ENCODE measurements at places on chromosomes 7 and 10.

- DNase-seq, result no peak
Observed at GRCh38 chr7:99098824-99099498, 44.9 kb downstream of the SMURF1 start.

DNA sequence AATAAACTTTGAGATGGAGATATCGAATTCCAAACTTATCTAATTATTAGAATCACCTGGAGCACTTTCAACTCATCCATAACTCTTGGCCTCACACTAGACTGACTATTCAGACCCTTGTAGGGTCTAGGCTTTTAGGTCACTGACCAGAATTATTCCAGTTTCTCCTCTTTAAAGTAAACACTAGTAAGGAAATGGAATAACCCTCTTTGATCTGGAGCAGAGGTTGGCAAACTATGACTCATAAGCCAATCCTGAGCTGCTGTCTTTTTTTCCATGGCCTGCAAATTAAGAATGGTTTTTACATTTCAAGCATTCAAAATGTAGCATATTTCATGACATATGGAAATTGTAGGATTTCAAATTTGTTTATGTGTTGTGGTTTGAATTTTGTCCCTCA lies 1601.9 kb downstream of the REEP3 start:
- DNase-seq, result no peak

DNA sequence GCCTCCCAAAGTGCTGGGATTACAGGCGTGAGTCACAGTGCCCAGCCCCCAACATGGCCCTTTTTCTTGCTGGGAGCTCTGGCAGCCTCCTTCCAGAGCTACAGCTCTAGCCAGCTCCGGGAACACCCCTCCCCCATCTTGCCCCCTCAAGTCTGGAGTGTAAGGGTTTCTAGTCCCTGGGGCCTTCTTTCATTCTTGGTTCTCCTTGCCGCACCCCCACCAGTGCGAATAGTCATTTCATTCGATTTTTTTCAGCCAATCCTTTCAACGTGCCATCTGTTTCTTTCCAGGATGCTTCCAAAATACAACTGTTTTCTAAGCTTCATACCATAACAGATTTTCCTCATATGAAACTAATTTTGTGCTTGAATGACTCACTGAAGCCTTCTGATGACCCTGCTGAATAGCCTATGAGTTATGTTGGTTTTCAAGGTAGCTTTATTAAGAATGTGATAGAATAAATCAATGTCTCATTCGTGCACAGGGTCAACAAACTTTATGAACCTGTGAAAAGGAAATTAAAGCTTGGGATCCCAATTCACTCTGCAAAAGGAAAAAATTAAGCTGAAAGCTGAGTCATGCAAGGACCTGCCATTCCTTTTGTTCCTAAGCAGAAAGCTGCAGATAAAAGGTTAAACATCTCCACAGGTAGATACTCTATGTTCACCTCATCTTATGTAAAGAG lies 38.6 kb downstream of the CDC14C start:
- DNase-seq, result peak; percentile 3

DNA sequence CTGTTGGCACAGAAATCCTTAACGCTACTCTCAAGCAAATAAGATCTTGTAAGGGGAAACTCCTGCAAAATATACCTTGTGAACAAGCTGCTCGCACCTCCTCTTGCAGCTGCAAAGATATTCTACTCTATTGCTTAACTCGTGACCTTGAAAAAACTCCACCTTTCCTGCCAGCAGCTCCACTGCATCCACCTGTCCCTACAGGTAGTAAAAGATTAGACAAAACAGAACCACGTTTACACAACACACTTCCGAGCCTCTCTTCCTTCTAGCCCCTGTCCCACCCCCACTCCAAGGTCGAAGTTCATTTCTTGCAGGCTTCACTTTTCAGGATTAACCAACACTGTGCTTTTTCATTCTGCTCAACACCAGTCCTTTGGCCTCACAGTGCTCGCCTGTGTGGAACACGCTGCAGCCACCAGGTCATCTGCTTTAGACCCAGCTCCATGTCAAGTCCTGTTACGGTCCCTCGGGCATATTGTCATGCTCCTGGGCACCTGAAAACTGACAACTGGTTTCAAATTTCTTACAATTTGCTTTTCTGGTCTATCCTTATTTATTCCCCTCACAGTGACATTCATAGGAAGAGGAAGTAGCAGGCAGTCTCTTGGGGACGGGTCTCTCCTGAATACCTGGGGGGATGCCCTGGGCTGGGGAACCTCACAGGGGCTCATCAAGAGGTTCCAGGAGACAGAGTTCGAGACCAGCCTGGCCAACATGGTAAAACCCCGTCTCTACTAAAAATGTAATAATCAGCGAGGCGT lies 165.8 kb upstream of the KLF14 start:
- no peak for DNase-seq

- no peak for DNase-seq
Observed at GRCh38 chr10:120493411-120494312, 36.6 kb downstream of the PLPP4 start.

DNA sequence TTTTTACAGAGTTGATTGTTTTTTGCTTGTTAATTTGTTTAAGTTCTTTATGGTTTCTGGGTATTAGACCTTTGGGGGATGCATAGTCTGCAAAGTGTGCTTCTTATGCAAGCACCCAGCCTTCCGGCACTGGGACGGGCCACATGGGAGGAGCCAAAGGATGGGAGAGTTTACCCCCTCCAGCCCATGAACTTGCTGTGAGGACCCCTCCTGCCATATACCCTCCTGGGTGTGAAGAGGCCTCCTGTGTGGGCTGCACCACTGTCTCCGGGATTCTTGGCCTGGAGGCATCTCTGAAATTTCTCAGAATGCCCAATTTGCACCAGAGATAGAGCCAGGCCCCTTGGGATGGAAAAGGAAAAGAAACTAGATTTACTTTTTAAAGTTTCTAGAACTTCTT lies 150.7 kb downstream of the MGMT start:
- no peak for DNase-seq

- peak; percentile 31 for DNase-seq
Observed at GRCh38 chr7:112204499-112205342, 1.5 kb downstream of the DOCK4 start.

GRCh38 chr10:117627561-117627960 lies 85.0 kb downstream of the EMX2 start:
- DNase-seq, result no peak

- DNase-seq, result peak; percentile 65
Observed at GRCh38 chr7:19491821-19492452, 216.9 kb downstream of the POLR1F start.

DNA sequence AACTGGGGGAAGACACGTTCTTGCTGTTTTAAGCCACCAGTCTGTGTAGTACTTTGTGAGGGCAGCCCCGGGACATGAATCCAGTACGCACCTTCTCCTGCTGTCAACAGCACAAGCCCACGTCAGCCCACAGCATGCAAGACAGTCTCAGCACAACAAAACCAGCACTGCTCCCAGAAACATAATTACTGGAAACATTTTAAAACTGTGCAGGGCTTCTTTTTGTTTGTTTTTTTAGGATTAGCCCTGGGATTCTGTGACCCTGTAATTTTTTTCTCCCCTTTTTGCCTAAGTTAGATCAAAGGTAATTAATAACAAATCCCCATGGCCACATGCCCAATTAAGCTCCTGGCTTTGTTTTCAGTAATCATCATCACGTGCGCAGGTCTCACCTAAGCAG lies 87.5 kb downstream of the VOPP1 start:
- no peak for DNase-seq
